ENCODE measurements at places on chromosomes 13 and 19. TPM values are rescaled to one million over a fixed set of nuclear protein-coding genes. Genes with fewer than 3 reads are reported as not detected.

The FBXO46 gene
- total RNA-seq: 3.5 TPM

The ZNF260 gene
- total RNA-seq: 8.0 TPM

The CBLC gene
- not detected for total RNA-seq

The SPHK2 gene
- 3.3 TPM for total RNA-seq

The PCDH8 gene
- total RNA-seq: not detected

The SLC6A16 gene
- not detected for total RNA-seq

All from smooth muscle cell of the coronary artery (primary cell).